Putamen (tissue), 1 donor: ENCODE measurements at places on chromosomes 6 and 20.

GRCh38 chr20:32421290-32421689 is 63.2 kb downstream of the ASXL1 start:
- DNase-seq: no peak

DNA sequence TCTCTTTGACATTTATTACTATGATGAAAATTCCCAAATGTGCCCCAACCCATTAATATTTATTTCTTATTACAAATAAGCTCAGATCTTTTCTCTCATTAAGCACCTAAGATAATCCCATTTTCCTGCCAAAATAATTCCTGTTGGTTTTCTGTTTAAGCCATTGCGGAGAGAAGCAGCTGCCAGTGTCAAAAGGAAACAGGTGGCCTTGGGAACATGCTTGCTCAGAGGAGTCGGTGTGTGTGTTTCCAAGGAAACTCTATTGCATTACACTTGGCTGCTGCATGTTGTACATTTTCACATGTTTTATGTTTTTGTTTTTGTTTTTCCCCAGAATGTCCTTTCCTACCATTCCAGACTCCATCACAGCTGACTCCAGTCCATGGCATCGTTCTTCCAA is 56.4 kb downstream of the CD24 start:
- no peak for DNase-seq

GRCh38 chr6:108031968-108032367 is 42.6 kb downstream of the OSTM1 start:
- no peak for DNase-seq

DNA sequence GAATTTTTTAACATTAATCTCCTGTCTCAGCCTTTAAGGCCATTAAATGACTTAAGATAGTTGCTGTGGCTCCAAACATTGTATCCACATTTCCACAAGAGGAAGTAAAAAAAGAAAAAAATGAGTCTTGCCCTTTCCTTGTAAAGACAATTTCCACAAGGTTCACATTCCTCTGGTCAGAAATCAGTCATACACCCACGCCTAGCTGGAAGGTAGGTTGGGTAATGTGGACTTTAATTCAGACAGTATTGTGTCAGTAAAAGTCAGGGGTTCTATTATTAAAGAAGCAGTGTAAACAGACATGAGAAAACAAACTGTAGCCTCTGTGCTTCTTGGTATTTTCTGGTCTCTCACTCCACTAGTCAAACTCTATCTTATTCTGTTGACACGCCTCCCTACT is 682.0 kb downstream of the GRIK2 start:
- no peak for DNase-seq

DNA sequence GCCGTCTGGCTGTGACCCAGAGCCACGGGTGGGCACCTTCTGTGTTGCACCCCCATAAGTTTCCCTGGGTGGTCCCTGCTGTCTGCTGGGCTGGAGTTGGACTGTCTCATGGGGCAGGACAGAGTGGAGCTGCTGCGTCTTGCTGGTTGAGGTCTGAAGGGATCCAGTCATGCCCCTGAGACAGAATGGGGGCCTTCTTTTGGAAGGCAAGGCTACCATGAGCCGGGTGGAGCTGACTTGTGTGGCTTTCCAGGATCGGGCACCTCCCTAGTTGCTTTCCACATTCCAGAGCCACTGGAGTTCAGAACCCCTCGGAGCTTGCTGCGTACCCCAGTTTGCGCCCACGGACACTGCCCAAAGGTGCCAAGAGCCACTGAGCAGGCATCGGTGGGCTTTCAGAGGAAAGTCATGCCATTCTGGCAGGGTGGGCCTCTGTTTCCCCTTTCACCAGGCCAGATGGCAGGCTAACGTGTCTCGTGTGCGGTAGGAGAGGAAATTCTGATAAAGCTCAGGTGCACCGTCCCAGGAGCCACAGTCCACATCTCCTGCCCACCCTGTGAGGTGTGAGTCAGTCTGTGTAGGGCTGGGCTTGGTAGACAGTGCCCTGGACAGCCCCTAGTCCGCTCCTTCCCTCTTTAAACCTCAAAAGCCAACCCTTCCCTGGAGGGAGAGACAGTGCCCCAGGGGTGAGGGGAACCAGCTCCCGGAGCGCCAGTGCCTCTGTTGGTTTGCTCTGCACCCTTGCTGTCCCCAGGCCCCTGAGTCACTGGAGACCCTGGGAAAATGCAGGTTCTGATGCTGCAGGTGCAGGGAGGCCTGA is 125.3 kb downstream of the SYCP2 start:
- DNase-seq: no peak

- no peak for DNase-seq
Observed at GRCh38 chr6:133997267-133997666, 44.2 kb downstream of the TBPL1 start.

DNA sequence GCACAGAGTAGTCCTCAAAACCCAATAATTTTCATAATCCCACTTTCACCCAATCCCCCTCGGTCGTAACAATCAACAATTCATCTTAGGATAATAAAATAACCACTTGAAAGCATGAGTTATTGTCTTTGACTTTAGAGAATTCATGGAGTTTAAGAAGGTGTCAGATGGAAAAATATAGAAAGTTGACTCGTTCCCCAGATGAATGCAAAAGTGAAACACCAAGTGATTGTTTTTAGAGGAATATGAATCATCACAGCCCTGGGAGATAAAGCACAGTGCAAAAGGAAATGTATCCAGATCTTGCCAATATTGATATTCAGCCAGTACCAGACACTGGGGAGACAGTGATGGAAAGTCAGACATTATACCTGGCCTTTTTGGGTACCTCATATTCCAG is 860.5 kb downstream of the DHX35 start:
- no peak for DNase-seq

DNA sequence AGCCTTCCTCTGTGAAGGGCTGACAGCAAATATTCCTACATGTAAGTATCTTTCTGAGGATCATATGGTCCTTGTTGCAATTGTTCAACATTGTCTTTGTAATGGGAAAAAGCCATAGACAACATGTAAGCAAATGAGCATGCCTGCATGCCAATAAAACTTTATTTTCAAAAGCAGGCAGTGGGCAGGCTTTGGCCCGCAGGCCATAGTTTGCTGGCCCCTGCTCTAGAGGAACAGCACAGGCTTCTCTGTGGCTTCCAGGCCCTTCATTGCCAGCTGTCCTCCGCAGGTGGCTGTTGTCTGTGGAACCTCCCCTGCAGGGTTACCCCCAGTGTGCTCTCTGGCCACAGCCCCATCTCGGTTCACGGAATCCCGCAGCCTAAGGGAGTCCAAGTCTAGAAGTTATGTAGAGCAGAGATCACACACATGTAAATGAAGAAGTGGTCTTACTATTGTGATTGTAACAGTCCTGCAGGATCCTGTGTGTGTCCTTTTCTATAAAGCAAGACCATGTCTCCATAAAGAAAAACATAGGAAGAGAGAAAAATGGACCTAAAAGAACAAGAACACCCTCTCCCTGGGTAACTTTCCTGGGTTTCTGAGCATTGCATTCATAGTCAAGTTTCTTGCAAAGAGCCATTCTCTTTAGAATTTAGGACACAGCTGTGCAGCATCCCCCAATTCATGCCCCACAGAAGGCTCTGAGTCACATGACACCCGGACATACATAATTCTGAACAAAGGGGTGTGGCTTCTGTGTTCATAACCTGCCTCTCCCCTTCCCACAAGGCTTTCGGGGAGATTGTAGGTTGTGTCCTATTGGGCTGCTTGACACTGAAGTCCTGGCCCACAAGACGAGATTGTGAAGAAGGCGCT is 10.0 kb downstream of the UNC93A start:
- no peak for DNase-seq

GRCh38 chr6:139376017-139376330 is 1.5 kb upstream of the CITED2 start:
- DNase-seq: peak; percentile 34

GRCh38 chr6:132964101-132964867 is 149.9 kb downstream of the RPS12 start:
- DNase-seq: no peak

DNA sequence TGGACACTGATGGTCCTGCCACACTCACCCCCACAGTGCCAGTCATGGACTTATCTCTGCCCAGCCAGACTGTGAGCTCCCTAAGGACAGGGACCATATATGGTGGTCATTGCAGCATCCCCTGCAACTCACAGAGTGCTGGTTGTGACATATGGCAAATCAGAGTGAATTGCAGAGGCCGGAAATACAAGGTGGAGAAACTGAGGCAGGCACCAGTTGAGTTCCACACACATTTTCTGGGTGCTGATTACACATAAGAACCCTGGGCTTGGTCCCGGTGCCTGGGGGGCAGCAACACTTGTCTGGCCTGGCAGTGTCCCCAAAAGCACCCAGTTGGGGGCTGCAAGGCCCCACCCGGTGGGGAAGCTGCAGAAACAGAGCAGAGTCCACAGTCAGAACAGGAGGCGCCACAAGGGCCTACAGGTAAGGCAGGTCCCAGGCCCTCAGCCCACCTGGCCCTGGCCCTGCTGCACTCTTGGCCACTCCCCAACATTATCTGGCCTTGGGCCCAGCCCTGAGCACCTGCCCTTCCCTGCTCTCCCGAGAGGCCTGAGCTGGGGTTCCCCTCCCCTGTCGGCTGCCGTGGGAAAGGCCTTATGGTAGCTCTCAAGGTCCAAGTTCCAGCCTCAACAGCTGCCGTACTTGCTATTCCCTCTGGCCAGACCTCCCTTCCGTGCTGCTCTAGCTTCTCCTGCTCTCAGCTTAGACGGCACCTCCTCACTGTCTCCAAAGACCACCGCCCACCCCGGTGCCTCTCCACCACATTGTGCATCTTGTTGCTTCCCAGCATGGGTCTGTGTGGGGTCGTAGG is 140.8 kb upstream of the PTPN1 start:
- DNase-seq: no peak

GRCh38 chr20:10855778-10856177 is 182.0 kb upstream of the JAG1 start:
- no peak for DNase-seq

DNA sequence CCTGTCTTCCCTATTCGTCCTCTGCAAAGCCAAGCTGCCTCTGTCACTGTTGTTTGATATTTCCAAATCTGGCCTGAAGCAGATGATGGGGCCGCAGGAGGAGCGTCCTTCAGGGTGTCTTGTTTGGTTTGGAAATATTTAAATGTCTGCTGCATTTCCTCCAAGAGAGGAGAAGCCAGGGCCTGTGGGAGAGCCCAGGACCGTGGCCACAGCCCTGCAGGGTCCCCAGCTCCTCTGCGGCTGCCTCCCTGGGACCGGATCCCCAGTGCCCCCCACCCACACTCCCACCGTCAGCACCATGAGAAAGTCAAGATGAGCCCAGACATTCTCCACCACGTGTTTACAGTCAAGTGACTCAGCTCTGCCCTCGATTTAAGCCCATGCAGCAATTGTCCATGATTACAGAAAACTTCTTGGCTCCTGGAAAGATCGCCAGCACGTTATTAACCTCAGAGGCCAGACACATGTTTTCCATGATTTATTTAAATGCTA is 18.2 kb downstream of the FOXF2 start:
- no peak for DNase-seq

DNA sequence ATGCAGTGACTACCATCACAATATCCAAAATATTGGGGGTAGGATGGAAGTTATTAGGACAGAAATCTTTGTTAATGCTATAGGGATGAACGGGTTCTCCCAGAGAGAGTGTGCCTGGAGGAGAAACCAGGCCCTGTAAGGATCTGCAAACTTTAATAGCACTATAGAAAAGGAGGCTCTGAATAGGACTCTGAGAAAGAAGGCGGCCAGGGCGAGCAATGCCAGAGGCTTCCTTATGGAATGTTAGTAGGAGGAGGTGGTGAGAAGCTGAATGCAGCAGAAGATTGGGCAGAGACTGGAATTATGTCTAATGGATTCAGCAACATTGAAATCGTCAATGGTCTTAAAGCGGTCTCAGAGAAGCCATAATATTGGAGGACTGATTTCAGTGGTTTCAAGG is 84.6 kb upstream of the SYNDIG1 start:
- DNase-seq: no peak

DNA sequence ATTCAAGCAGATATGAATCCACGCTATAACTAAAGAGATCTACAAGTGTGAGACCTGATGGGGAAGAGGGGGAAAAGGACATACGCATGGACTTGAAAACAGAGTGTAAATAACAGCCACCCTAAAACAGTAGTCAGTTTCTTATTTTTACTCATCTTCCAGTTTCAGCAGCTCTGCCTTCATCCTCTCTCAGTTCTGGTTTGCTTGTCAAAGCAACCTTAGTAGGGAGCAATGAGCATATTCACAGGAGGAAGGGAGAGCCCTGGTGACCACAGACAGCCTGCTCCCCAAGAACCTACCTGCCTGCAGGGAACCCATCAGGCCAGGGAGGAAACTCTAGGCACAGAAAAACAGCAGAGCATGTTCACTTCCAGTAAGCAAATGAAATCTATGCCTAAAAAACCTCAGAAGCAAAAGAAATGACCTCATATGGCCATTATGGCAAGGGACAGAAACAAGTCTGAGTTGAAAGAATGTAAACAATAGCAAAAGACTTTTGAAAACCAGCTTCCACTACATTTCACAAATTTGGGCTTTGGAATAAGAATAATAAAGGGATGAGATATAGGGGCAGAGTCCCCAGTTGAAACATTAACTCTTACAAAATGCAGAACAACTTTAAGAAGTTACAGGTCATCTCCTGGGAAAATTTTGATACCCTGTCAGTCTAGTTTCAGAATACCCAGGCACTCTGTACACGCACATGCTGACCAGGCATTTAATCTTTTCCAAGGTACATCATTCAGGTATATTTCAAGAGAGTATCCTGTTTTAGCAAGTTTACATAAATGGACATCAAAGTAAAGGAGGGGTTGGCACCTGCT is 120.8 kb upstream of the BCLAF1 start:
- DNase-seq: no peak

- no peak for DNase-seq
Observed at GRCh38 chr20:57448764-57449354, 57.7 kb downstream of the RBM38 start.

GRCh38 chr6:162849269-162849668 is 121.5 kb downstream of the PACRG start:
- DNase-seq: peak; percentile 57

DNA sequence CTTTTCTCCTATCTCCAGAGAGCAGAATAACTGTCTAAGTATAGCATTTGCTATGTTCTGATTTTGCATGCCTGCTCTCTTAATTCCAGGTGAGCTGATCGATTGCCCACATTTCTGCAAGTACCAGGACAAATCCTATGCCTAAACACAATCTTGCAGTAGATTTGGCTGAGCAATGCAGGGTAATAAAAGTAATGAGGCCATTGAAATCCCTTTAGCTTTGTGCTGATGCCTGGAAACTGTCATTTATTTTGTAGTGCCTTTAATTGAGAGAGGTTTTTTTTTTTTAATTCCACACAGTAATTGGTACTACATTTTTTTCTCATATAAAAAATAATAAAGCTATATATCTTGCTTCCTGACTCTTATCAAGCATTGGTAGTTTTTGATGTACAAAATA is 252.3 kb downstream of the NKAIN2 start:
- DNase-seq: no peak

DNA sequence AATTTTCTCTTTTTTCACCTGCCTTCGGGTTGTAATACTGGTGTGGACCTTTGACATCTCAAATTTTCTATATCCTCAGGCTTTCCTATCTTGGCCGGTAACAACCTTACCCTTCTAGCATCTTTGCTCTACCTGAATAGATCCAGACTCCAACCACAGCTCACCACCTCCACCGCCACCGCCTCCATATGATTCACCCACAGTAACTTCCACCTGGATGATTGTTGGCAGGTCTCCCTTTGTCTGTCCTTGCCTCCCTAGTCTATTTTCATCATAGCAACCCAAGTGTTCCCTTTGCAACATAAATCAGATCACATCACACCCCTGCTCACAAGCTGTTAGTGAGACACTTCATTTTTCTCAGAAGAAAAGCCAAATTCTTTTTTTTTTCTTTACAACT is 525.8 kb upstream of the POU3F2 start:
- DNase-seq: no peak

GRCh38 chr20:23132293-23132929 is 46.3 kb upstream of the CD93 start:
- no peak for DNase-seq
